ENCODE measurements at places on chromosomes 7 and 10.

- DNase-seq: no peak
These were observed 80.4 kb downstream of the EGFR start for GRCh38 chr7:55099066-55099820.

DNA sequence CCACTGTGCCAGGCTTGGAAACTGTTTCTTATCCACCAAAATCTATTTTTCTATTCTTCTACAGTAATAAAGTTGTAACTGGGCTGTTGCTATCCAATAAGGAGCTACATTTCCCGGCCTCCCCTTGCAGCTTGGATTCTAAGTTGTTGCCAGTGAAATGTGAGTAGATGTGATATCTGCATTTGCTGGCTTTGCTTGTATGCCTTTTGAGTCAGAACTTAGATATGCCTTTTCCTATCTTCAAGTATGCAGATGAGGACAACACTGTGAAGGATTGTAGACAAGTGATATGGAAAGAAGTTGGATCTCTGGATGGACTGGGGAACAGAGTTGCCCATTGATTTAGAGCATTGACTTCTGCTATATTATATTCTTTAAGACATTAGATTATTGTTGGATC is 236.9 kb downstream of the REEP3 start:
- no peak for DNase-seq

GRCh38 chr10:90286941-90287340 is 570.9 kb downstream of the HTR7 start:
- no peak for DNase-seq

DNA sequence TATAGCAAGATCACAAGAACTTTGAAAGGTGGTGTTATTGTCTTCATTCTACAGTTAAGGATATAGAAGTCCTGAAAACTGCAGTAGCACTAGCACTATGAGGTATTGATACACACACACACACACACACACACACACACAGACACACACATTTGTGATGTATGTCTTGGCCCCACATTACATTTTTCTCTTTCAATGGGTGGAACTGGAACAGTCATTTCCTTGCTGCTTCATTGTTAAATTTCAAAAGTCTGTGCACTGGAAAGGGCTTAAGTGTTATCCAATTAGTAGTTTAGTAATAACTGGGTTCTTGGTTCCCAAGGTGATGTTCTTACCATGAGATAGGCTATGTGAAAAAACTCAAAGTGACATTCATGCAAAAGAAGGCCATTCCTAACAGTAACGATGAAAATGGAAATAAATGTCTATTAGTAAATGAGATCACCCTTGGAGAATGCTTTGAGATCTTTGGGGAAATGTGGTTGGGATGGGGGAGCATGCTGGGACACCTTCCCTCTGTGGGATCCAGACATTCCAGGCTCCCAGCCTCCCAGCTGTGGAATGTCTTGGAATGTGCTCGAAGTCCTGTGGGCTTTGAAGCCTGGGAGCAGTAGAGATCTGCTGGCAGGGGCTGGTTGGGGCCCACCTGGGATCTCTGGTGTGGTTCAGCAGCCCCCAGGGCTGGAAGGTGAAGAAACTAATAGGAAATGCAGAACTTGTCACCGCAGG is 37.4 kb upstream of the CALD1 start:
- DNase-seq: no peak
